ENCODE measurements at places on chromosomes 4 and X.

- DNase-seq = no peak
Measured at GRCh38 chr4:113232194-113232593, 182.7 kb downstream of the ANK2 start.

DNA sequence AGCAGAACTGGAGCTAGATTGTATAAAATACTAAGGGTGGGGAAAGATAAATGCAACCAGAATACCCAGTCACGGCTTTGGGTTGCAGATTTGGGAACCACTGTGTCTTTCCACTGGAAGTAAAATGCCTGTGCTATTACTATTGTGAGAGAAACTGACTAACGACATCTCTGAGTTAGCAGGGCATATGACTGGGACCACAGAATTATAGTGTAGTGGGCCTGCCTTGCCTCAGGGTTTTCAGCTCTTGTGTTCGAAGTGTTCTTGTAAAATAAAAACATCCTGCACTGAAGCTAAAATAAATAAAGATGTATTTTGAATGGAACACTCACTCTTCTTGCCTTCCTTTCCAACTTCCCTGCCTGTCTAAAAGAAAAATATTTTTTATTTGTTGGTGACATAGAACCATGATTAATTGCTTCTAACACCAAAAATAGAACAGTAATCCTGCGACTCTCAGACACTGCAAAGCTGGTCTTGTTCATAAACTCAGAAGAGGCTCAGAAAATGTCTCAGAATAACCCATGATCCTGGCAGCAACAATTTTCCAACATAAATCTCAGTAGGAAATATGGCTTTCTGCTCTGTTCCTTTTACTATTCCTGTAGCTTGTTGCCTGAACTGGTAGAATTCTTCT is 104.2 kb downstream of the FAM47B start:
- no peak for DNase-seq

DNA sequence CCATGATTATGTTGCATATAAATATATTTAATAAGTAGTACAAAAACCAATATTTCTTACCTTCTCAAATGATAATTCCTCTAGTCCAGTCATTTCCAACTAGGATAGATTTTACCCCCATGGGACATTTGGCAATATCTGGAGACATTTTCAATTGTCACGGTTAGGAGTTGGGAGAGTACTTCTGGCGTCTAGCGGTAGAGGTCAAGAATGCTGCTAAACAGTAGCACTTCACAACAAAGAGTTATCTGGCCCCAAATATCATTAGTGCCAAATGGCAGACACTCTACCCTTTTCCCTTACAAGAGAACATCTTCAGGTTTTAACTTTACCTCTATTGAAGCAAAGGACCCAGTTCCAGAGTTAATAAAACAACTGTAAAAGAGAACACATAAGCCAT is 168.1 kb downstream of the FAT4 start:
- DNase-seq = no peak

DNA sequence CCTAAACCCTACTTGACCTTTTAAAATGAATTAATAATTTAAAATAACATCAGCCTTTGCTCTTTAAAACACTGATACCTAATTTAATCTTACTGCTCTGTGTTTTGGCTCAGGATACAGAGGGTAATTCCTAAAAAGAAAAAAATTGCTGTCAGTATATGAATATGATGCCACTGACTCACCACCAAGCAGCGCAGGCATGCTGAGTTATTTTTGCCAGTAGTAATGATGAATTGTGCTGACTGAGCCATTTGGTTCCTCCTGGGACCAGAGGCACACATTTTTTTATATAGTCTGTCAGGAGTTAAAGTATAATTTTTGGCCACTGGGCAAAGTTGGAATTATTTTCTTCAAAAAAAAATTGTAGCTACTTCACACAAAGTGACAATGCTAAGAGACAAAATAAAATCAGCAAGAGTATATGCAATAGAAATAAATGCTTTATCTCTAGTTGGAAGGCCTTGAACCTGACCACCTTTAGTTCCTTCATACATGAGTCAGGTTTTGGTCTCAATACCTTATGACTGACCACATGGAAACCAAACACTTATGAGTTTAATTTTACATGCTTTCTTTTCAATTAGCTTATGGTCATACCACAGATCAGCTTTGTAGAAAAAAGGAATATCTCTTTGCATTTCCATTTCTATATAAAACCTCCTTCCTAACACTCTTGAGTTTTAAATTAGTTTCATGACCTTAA is 115.1 kb downstream of the PPP3CA start:
- DNase-seq = peak; percentile 18

GRCh38 chr4:9880406-9881197 is 99.2 kb downstream of the DRD5 start:
- DNase-seq = no peak

GRCh38 chr4:42330002-42330592 is 67.2 kb upstream of the SHISA3 start:
- DNase-seq = no peak

DNA sequence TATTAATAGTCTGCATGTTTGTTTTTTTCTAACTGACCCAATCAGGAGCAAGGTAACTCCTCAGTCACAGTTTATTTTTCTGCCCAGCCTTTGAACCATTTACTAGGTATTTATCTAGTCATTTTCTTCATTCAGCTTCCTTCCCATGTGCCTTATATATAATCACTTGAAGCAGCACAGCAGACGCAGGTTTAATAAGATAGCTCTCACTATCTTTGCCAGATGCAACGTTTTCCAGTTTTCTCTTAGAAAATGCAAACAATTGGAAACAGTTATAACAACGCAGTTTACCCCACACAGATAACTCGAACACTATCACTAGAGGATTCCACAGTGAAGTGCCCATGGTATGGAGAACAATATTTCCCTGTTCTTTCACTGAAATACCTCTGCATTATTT is 56.4 kb upstream of the NFKB1 start:
- DNase-seq = no peak

GRCh38 chr4:149638073-149638472 is 177.6 kb downstream of the IQCM start:
- no peak for DNase-seq

GRCh38 chr4:92305148-92305877 is 1.5 kb downstream of the GRID2 start:
- no peak for DNase-seq

DNA sequence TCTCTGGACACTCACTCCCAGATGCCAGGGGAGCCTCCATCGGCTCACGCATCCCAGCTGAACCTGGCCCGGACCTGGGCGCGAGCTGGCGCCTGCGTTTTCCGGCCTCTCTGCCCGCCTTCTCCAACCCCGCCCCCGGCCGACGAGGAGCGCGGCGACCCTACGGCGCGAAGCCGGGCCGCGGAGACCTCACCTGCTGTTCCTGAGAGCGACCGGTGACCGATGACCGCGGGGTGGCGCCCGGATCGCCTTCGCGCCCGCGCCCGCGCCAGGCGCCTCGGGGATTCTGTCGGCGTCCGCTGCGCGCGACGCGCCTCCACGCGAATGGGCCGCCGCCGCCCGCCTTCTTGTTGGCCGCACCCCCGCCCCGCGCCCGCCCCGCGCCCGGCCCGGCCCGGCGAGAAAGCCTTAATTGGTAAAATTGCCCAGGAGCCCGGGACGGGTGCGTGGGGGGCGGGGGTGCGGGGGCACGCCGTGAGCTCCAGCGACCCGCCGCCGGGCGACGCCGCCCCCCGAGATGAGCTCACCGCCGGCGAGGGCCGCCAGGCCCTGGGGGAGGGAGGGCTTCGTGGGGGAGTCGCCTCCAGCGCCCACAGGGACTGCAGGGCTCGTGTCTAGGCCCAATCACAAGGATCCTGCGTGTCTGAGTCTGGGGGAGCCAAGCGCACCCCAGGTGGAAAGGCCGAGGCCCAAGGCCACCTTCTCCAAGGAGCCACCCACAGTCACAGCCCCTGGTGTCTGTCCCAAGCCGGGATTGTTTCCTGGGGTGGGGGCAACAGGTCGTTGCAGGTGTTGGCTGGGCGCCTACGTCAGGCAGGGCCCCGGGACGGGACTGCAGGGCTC is at the start of gene FLNA:
Gene FLNA (minus strand): TSS at position 322 of the 843 bp plus-strand sequence. CDS start 3,389 bp downstream, outside the sequence.
- DNase-seq = no peak

- no peak for DNase-seq
Measured at GRCh38 chrX:30039768-30040167, 175.6 kb upstream of the MAGEB2 start.

GRCh38 chr4:106347167-106347566 is 21.4 kb downstream of the GIMD1 start:
- no peak for DNase-seq

DNA sequence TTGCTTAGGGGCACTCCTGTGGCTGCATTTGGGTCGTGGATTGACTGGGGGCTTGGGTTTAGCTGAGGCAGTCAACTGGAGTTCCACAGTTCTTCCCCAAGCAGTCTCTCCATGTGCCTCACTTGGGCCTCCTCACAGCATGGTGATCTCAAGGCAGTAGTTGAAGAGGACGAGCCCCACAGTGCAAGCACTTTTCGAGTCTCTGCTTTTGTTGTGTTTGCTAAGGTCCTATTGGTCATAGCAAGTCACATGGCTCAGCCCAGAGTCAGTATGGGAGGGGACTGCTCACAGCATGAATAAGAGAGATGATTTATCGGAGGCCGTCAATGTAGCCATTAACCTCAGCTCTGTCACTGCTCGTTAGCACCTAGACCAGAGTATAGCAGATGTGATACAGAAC is 29.7 kb downstream of the BMX start:
- no peak for DNase-seq

- no peak for DNase-seq
Measured at GRCh38 chr4:39961311-39961877, 16.3 kb downstream of the PDS5A start.

- DNase-seq = no peak
Measured at GRCh38 chrX:153970357-153971123, 1.1 kb downstream of the HCFC1 start.

DNA sequence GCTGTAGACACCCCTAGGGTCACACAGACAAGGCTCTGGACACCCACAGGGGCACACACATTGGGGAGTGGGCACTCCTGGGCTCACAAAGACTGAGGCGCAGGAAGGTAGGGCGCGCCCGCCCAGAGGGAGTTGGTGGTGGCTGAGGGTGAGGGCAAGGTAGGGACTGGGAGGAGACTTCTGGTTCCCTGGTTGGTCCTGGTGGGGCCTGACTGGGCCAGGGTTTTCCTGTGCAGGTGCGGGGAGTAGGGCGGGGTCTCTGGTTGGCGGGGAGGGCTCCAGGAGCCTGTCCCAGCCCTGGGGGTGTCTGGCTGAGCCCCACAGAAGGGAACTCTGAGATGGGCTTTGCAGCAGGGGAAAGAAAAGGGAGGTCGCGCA is 6.7 kb upstream of the WAS start:
- DNase-seq = no peak

- DNase-seq = no peak
Measured at GRCh38 chr4:17915439-17915838, 104.7 kb downstream of the NCAPG start.

- DNase-seq = no peak
Measured at GRCh38 chr4:12005471-12005870, 576.8 kb upstream of the HS3ST1 start.

DNA sequence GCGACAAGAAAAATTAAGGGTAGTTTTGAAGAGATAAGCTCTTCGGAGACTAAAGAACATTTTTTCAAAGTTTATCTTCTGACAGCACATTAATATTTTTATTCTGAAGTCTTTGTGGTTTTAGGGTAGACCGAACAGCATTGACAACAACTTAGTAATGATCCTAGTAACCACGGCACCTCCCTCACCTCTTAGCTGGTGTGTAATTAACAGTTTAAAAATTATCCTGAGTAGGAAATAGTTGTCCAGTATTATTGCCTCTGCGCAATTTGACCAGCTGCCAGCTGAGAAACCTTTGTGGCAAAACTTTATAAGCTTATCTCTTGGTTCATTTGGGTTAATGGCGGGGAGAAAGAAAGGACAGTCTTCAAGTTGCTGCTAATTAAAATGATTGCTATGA is 213.6 kb downstream of the CBLL2 start:
- no peak for DNase-seq

DNA sequence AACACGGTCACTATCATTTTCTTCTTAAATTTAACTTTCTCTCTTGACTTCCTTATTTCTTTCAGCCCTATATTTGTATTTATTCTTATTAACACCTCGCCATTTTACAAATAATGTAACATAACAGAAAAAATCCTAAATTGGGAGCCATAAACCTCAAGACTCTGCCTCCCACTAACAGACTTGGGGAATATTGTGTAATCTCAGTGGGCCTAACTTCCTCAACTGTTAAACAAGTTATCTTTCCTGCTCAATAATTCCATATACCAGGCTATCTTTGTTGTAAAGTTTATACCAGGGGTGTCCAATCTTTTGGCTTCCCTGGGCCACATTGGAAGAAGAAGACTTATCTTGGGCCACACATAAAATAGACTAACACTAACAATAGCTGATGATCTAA is 26.2 kb downstream of the PRSS12 start:
- DNase-seq = no peak

- DNase-seq = no peak
Measured at GRCh38 chr4:145277011-145277410, 96.6 kb upstream of the OTUD4 start.

DNA sequence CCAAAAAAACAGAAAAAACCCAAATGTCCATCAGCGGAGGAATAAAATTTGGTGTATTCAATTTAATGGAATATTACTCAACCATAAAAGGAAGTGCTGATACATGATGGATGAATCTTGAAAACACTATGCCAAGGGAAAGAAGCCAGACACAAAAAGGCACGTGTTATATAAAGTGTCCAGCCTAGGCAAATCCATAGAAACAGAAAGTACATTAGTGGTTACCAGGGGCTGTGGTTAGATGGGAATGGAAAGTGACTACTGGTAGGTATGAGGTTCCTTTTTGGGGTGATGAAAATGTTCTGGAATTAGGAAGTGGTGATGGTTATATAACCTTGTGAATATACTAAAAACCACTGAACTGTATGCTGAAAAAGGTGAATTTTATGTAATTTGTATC is 3.5 kb upstream of the CDKL2 start:
- no peak for DNase-seq

GRCh38 chr4:2793586-2794485 is 951 bp downstream of the SH3BP2 start:
- no peak for DNase-seq

- no peak for DNase-seq
Measured at GRCh38 chr4:682490-683172, 6.3 kb downstream of the SLC49A3 start.

DNA sequence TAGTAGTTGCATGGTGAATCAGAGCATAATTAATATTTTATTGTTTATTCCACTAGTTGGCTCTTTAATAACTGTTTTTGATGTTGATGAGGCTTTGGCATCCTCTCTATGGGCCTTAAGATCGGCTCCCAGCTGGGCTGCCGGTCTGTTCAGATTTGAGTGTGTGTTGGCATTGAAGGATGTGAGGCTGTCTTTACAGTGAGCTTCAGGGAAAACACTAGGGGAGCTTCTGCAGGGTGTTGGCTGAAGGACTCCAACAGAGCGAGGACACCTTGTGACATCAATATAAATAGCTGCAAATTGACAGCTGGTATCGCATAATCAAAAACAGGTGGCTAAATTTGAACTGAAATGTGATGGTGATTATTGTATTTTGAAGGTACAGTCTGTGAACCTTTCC is 322.0 kb downstream of the FSTL5 start:
- no peak for DNase-seq

GRCh38 chr4:14383652-14384051 is 618.6 kb upstream of the CPEB2 start:
- no peak for DNase-seq

DNA sequence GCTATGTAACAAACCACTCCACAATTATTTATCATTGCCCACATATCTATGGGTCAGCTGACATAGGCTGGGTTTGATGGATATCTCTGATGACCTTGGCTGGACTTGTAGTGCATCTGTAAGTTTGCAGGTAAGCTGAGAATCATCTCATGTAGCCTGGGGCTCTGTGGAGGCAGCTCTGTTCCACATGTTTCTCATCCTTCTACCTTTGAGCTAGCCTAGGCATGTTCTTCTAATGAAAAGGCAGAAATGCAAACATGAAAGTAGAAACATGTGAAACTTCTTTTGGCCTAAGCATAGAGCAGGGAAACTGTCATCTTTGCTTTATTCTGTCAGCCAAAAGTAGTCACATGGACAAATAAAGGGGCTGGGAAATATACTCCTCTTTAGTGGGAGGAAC is 18.2 kb downstream of the MRPL1 start:
- DNase-seq = no peak
